Omental fat pad (tissue), 4 donors: ENCODE measurements at places on chromosomes 7 and 10.

GRCh38 chr7:131090188-131090587, 237.5 kb upstream of the MKLN1 start:
- no peak for DNase-seq

- DNase-seq: no peak
Measured at GRCh38 chr7:1548438-1548831, 7.6 kb downstream of the TMEM184A start.

DNA sequence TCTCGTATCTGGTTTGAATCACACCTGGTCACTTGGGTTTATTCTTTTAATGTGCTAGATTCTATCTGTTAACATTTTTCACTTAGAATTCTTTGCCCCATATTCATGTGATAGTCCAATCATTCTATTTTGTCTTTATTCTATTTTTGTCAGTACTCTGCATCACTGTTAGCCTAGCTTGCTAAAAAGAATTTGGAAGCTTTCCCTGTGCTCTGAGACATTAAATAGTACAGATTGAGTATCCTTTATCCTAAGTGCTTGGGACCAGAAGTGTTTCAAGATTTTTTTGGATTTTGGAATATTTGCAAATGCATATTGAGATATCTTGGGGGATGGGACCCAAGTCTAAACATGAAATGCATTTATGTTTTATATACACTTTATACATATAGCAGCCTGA, 51.0 kb downstream of the RALA start:
- no peak for DNase-seq

DNA sequence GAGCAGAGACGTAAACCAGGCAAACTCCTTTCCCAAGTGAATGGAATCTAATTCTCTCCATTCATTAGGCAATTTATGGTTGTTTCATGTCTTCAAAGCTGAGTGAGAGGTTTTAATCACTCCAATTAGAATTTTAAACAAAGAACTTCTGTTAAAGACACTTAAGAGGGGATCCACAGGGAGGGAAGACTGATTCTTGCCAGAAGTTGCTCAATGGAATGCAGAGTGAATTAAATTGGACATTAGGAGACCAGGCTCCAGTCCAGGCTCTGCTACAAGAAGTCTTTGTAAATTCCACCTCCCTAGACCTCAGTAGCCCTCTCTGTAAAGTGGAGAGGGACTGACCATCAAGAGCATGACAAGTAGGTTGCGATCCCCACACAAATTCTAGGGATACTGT, 130.7 kb upstream of the TMEM72 start:
- DNase-seq: no peak

GRCh38 chr10:83553366-83553765, 585.9 kb upstream of the GHITM start:
- no peak for DNase-seq

GRCh38 chr10:15660990-15661389, 58.7 kb downstream of the ITGA8 start:
- DNase-seq: no peak

- no peak for DNase-seq
Measured at GRCh38 chr7:69402696-69403095, 195.6 kb upstream of the AUTS2 start.

DNA sequence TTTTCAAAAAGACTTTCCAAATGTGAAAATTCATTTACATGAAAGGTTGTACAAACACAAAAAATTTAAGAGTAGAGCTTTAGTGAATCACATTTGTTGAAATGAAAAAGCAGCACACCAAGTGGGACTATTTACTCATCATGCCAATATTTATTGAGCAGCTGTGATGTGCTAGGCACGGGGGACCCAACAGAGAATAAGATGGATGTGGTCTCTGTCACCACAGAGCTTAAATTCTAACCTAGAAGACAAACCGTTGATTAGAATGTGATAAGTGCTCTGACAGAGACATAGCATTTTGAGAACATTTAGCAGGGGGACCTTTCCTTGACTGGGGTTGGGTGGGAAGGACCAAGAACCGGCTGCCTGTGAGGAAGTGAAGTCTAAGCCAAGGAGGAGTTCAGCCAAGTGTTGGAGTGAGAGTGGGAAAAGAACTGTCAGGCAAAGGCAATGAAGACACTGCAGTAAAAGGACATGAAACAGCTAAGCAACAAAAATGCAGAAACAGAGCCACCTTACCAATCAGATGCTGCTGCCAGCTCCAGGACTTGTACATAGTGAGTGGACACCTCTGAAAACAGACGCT, 19.1 kb downstream of the ADAM12 start:
- DNase-seq: no peak

DNA sequence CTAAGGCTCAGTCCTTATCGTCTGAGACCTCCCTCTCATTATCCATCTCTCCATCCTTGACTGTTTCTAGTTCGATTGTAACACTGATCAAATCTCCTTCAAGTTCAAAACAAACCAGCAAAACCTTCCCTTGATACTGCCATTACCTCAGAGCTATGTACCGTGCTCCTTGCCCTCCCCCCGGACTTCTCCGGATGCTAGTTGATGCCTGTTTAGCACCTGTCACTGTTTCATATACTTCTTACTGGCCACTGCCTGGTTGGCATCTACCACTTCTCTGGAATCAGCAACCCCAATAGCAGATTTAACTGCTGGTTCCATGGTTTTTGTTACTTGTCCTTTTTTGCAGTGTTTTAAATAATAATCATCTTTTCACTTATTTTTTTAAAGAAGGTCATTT, 64.1 kb downstream of the BMPR1A start:
- no peak for DNase-seq

- no peak for DNase-seq
Measured at GRCh38 chr7:151018421-151019129, 5.7 kb downstream of the ATG9B start.

DNA sequence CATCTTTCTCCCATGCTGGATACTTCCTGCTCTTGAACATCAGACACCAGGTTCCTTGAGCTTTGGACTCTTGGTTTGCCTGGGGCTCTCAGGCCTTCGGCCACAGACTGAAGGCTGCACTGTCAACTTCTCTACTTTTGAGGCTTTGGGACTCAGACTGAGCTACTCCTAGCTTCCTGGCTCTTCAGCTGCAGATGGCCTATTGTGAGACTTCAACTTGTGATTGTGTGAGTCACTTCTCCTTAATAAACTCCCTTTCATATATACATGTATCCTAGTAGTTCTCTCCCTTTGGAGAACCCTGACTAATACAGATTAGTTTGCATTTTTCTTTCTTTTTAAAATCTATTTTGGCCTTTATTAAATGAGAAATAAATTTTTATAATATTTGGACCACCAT, 276.2 kb upstream of the SEMA3C start:
- no peak for DNase-seq

GRCh38 chr7:46996972-46997371, 584.9 kb downstream of the TNS3 start:
- DNase-seq: no peak

- no peak for DNase-seq
Measured at GRCh38 chr10:4771554-4772201, 54.3 kb upstream of the AKR1E2 start.

DNA sequence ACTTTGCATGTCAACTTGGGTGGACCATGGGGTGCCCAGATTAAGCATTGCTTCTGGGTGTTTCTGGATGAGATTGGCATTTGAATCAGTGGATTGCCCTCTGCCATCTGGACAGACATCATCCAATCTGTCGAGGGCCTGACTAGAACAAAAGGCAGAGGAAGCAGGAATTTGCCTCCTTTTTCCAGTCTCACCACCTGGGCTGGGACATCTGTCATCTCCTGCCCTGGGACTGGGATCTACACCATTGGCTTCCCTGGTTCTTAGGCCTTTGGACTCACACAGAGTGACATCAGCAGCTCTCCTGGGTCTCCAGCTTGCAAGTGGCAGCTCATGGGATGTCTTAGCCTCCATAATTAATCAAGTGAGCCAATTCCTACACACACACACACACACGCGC, 10.3 kb downstream of the SLC13A4 start:
- no peak for DNase-seq

DNA sequence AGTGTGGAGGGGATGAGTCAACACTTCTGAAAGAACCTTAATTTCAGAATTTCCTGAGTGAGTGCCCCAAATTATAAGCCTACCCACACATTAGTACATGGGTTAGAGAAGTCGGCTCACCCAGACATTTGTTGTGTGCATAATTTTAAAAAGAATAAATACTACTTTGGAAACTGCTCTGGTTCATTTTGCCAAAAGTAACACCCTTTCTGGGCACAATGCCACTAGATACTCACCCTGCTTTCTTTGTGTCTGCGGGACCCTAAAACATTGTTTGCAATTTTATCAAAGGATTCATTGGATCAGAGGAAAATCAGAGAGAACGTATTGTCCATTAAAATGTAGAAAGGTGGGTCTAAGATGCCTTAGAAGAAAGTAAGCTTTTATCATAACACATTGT, 245.5 kb upstream of the NRP1 start:
- no peak for DNase-seq

- no peak for DNase-seq
Measured at GRCh38 chr7:2520131-2520760, 672 bp downstream of the LFNG start.

DNA sequence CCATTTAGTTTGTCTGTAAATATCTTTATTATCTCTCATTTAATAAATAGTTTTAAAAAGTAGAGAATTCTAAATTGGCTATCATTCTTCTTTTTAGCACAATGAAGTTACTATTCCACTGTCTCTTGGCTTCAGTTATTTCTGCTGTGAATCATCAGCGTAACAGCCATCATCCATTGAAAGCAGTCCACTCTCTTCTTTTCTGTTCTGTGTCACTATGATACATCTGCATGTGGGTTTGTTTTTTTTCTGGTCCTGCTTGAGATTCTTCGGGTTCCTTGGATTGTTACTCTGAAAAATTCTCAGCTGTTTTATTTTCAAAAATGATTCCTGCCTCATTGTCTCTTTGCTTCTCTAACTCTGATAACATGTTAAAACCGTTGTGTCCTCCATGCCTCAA, 52.5 kb downstream of the CSGALNACT2 start:
- DNase-seq: no peak

- no peak for DNase-seq
Measured at GRCh38 chr10:127922675-127923366, 15.9 kb downstream of the PTPRE start.

DNA sequence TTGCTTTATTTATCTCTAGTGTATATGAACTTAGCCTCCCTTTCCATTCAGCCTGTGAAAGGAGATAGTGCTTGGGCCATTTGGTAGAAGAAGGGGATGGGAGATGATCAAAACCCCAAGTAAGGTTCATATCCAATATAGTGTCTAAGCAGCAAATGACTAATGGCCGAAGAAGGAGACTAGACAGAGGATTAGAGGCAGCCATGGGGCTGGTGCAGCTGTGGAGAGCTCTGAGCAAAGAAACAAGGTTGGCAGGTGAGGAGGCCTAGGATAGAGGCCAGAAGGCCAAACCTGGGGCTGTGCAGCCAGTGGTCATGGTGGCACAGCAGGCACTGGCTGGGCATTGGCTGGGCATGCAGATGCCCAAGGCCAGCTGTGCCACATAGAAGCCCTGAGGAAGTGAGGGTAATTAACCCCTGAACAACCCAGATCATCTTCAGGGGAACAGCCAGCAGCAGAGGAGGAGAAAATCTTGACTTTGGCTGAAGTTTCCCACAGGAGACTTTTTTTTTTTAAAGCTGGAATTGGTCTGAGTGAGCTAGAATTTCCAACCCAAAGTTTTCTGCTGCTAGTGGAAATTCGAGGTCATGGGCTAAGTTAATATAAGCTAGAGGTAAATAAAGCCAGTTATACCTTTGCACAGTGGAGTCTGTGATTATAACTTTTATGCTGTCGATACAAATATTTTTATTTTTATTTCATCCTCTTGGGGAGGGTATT, 10.3 kb upstream of the CPA1 start:
- no peak for DNase-seq
